Stimulated activated naive CD4-positive, alpha-beta T cell treated with Interleukin-2 at 50 U/mL for 16 hours (primary cell): ENCODE measurements at places on chromosomes 5 and 9.

GRCh38 chr5:177269976-177270375 lies 33.5 kb downstream of the RAB24 start:
- DNase-seq: no peak

DNA sequence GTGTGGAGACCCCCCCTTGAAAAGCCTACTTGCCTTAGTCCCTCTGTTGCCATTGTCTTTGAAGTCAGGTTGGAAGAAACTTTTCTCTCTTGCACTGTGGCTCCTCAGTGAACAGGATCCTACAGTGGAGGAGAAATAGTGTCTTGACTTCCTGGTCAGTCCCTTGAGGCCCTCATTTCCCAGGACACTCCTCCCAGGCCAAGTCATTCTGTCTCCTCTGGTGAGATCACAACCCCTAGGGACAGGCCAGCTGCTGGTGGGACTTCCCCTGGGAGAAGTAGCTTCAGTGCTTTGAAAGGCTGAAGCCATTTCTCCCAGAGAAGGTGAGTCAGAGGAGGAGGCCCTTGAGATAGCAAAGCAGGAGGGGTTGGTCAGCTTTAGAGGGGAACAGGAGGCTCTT lies 10.1 kb upstream of the GRIA1 start:
- DNase-seq: no peak

DNA sequence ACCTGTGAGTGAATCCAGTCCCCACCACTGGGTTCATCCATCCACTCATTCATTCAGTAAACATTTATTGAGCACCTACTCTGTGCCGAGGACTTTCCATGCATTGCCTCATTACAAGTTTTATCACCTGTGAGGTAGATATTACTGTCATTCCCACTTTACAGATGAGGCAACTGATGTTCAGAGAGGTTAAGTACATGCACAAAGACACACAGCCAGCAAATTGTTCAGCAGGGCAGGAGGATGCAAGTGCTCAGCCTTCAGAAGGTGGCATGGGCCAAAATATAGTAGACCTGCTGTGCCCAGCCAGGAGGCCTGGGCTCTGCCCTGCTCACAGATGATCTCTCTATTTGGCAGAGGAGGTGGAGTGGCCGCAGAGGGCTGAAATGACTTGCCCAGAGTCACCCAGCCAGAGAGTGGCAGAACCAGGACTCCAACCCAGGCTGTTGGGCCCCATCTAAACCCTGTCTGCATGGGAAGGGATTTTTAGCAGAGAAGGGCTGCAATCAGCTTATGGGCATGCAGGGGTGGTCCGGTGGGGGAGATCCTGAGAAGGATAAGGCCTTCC lies 7.6 kb upstream of the NEURL1B start:
- no peak for DNase-seq

DNA sequence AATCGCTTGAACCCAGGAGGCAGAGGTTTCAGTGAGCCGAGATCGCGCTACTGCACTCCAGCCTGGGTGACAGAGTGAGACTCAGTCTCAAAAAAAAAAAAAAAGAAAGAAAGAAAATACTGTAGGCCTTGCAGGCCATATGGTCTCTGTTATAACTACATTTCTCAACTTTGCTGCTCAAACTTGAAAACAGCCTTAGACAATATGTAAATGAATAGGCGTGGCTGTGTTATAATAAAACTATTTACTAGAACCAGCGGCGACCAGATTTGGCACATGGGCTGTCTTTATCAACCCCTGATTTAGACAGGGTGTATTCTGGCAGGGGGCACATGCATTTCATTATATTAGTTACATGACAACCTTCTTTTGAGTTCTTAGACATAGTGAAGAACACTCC lies 130.0 kb downstream of the C9orf152 start:
- no peak for DNase-seq

GRCh38 chr5:66438087-66438486 lies 158.1 kb upstream of the MAST4 start:
- no peak for DNase-seq

GRCh38 chr5:3122216-3122615 lies 370.7 kb upstream of the IRX2 start:
- no peak for DNase-seq

GRCh38 chr9:8717146-8717545 lies 917.6 kb upstream of the DMAC1 start:
- DNase-seq: no peak

- no peak for DNase-seq
These were observed 34.3 kb upstream of the ARL15 start for GRCh38 chr5:54344653-54345052.

DNA sequence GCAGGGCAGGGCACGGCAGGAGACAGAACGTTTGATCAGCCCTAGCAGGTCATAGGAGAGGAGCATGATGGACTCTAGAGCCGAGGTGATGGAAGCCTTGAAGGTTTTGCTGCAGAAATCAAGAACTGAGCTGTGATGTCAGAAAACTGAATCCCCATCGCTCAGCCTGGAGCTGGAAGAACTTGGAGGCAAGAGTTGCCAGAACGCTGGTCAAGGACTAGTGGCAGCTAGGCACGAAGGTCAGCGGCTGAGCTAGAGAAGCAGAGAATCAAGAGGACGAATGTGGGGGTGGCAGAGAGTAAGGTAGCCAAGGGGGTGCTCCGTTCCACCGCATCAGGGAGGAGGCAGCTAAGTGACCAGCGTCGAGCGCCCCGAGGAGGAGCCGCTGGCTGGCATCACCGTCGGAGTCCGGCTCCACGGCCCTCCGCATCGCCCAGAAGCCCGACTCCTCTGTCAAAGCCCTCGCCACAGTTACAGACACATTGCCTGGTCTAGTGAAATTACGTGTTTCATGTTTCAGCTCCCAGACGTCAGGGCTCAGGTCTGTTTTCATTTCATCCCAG lies 1.2 kb upstream of the GALNT10 start:
- DNase-seq: no peak

- DNase-seq: no peak
These were observed 20.9 kb upstream of the SPARC start for GRCh38 chr5:151707567-151707966.

GRCh38 chr5:53048248-53048647 lies 59.1 kb downstream of the ITGA2 start:
- DNase-seq: no peak

DNA sequence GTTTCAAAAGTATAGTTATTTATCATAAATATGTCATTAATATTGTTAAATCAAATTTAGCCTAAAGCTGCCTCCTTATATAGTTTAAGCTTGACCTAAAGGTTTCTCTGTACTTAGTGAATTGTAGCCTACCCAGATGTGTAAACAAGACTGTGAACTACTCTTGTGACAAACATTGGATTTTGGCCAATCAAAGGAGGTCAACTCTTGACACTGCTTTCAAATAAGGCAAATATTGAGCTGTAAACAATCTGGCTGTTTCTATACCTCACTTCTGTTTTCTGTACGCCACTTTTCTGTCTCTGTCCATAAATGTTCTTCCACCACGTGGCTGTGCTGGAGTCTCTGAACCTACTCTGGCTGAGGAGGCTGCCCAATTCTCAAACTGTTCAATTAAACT lies 51.2 kb downstream of the FXN start:
- DNase-seq: no peak

- DNase-seq: no peak
These were observed 33.4 kb downstream of the MAP1B start for GRCh38 chr5:72140711-72141110.

DNA sequence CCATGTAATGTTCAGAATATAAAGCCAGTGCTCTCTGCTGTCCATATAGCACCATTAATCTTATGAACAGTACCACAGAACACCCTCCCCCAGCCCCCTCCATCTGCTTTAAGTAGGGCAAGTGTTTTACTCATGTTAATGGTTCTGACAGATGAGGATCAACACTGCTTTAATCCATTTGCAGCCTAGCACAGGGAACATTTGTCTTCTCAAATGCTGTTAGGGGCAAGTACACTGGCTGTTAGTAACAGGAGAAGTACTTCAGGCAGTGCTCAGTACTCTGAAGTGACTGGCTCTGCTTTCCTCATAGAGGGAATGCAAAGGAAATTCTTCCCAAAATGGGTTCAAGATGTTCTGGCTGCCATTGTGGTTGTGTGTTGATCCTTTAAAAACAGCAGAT lies 202.6 kb downstream of the DCP2 start:
- DNase-seq: no peak

DNA sequence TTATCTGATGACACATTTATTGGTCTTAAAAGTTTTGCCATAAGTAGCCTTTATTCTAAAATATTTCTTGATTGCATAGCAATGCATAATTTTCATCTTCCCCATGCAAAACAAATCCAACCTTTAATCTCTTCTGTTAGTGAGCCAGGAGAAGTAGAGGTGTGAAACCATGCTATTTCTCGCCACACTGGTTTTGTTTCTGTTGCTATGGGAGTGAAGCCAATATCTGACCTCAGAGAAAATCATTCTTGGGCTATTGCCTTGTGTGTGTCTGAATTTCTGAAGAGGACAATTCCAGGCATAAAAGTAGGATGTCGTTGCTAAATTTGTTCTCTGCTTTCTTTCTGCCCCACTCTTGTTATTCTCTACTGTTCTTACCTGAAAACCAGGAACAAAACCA lies 183.6 kb downstream of the PTTG1 start:
- DNase-seq: no peak

DNA sequence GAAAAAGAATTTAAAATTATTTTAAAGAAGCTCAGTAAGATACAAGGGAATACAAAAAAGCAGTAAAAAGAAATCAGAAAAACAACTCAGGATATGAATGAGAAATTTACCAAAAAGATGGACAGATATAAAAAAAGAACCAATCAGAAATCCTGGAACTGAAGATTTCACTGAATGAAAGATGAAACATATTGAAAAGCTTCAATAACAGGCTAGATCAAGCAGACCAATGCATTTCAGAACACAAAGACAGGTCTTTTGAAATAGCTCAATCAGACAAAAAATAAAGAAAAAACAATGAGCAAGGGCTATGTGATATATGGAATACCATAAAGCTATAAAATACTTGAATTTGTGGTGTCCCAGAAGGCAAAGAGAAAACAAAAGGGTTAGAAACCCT lies 322.6 kb upstream of the POU5F2 start:
- DNase-seq: no peak

DNA sequence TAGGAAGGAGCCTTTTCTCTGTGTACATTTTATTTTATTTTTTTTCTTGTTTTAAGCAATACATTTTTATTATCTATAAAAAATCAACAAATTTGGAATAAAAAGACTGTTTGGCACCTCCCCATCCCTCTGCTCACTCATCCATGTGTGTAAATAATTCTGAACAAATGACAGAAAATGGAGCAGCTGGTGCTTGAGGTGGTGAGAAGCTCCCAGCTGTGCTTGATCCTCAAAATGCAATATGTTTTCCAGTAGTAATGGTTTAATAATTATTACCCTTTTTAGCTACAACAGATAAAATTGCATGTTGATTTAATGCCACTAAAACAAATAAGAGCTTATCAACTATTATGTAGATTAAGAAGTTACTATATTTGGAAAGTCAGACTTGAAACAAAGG lies 132.5 kb downstream of the CDH18 start:
- no peak for DNase-seq

- DNase-seq: no peak
These were observed 19.7 kb upstream of the GRIA1 start for GRCh38 chr5:153470736-153471135.
